Stimulated activated CD8-positive, alpha-beta memory T cell treated with anti-CD3 and anti-CD28 coated beads, Interleukin-7, amount 100 ng/mL, for 4 hours (primary cell): ENCODE measurements at places on chromosomes 7 and 10.

DNA sequence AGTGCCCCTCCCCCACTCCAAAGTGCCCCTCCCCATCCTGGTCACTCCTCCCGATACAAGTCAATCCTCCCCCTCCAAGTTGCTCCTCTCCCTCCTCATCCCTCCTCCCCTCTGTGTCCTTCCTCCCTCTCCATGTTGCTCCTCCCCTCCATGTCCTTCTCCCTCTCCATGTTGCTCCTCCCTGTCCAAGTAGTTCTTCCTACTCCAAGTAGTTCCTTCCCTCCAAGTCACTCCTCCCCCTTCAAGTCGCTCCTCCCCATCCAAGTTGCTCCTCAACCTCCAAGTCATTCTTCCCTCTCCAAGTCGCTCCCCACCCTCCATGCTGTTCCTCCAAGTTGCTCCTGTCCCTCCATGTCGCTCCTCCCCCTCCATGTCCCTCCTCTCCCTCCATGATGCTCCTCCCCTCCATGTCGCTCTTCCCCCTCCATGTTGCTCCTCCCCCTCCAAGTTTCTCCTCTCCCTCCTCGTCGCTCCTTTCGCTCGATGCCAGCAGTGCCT lies 8.6 kb upstream of the WBP1L start:
- DNase-seq = no peak

DNA sequence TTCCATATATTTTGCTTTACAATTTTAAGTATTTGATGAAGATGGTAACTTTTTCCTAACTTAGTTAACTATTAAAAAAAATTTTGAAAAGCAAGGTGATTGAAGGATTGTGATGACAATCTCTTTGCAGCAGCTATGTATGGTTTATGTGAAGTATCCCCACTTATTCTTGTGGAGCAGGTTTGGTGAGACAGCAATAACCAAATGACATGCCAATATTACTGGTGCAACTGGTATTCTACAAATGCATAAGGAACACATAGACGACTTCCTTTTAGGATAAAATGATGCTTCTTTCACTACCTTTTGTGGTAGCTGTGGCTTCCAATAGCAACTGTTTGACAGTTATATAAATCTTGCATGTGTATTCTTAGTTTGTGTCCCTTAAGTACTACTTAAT lies 465.3 kb downstream of the PLXDC2 start:
- DNase-seq = no peak

- DNase-seq = no peak
These were observed 92.4 kb upstream of the KMT2E start for GRCh38 chr7:104921596-104921995.

DNA sequence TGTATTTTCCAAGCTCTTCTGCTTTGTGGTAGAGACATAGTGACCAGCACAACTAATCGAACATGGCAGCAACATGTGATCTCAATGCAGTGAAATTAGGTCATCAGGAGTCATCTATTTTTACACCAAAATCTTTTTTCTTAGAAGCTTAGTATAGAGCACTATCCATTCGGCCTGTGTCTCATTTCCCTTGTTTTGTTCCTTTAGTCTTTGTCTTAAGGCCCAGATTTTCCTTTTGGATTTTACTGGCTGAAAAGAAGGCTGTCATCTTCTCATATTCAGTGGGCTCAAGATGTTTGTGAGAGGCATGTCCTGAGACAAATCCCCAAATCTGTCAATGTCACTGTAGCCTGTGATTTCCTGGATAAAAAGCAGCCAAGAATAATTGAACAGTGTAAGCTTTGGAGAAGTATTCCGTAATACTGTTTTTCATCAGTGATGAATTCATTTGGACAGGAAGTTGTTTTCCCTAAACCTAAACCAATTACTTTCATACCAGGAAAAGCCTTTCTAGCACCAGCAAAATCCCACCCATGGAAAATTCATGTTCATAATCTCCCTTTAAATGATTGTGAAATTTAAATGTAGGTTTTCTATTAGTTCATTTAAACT lies 55.2 kb downstream of the MAGI2 start:
- no peak for DNase-seq

- no peak for DNase-seq
These were observed 436.8 kb downstream of the RPS24 start for GRCh38 chr10:78470267-78471103.

DNA sequence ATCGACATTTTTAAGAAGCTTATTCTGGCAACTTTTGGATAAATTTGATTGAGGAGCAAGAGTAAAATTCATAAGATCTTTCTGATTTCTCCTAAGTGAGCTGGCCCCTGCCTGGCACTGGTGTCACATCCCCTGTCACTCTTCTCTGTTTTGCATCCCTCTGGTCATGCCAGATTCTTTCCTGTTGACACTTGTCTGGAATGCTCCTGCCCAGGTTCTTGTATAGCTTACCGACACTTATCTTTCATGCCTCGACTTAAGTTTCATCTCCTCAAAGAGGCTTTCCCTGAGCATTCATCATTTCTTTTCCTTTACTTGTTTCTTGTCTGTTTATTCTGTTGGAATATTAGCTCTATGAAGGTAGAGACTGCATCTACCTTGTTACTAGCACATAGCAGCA lies 22.2 kb upstream of the AASS start:
- DNase-seq = no peak

- no peak for DNase-seq
These were observed 12.3 kb upstream of the CRPPA start for GRCh38 chr7:16433568-16434122.

DNA sequence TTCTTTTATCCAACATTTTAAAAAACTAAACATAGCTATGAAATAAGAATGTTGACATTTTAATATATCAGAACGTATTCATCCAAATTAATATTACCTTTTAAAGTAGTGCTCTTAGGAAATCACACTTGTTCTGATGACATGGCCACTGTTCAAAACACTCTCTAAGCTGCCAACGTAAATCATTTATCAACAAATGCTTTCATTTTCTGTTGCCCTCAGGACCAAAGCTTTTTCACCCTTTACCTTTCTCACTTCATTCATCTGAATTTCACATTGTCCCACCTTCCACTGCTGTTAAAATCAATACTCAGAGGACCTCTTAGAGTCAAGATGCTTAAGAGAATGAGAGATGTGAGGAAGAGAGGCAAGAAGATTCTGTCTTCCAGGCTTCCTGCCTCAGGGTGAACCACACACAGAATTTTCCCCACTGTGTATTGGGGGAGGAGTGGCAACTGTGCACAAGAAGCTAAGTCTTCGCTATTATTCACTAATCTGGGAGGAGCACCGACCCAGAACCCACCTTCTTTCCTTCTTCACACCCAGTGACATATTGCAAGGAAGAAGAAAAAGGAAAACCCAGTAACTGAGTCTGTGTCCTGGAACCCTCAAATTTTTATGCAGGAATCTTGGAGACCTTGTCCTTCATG lies 21.0 kb downstream of the HIBADH start:
- no peak for DNase-seq
